NCI-H510A treated with DMSO at 0.1 percent for 48 hours (cell line): ENCODE measurements at places on chromosomes 2 and 18.

DNA sequence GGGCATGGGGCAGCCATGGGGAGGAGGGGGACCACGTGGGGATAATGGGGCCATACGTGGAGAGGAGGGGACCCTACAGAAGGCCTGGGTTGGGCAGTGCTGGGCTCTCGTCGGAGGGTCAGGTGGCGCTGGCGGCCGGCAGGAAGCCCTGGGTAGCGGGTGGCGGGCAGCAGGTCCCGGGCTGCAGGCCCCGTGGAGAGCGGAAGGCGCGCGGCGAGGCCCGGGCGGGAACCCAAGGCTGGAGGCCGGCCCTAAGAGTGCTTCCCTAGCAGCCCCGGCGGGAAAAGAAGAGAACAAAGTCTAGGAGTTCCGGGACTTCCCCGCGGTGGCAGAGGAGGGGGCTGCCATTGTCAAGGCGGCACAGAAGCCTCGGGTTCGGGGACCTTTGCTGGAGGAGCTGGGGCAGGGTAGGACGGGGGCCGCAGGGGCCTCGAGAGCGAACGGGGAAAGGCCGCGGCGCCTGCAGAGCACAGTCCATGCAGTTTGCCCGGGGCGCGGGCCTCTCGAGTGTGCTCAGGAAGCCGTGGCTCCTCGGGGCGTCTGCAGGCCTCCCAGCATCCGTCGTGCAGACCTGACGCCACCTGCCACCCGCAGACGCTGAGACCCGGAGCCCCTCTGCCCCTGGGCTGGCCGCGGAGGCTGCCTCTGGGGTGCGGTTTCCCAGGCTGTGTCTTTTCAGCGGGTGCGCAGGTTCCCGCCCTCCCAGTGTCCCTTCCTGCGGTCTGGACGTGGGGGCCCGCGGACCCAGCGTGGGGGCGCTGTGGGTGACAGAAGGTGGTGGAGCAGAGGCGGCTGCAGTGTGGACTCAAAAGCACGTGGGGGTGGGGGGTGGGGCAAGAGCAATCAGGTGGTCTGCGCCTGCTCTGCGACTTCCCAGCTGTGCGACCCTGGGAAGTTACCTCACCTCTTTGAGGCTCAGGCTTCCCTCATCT lies 19.4 kb upstream of the NCL start:
- DNase-seq = no peak

GRCh38 chr18:73696171-73696570 lies 451.5 kb downstream of the FBXO15 start:
- DNase-seq = no peak

- DNase-seq = no peak
Measured at GRCh38 chr2:202944816-202945215, 32.7 kb downstream of the CARF start.

DNA sequence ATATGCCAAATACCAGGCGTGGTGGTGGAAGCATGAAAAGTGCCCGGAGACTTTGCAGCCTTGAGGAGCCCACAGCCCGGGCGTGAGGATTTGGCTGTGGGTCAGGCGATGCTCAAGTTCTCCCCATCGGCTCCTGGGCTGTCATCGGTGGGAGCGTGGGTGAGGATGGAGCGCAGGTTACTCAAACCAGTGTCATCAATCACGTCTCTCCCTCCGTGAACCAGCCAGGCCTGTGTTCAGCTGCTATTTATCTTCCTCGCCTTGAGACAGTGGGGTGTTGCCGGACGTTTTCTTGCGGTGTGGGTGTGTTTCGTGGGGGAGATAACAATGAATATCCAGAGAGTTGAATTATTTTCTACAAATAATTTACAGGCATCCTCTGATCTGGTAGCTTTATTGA lies 317.6 kb downstream of the EIPR1 start:
- DNase-seq = no peak

GRCh38 chr2:75018162-75018561 lies 59.7 kb downstream of the POLE4 start:
- DNase-seq = no peak

DNA sequence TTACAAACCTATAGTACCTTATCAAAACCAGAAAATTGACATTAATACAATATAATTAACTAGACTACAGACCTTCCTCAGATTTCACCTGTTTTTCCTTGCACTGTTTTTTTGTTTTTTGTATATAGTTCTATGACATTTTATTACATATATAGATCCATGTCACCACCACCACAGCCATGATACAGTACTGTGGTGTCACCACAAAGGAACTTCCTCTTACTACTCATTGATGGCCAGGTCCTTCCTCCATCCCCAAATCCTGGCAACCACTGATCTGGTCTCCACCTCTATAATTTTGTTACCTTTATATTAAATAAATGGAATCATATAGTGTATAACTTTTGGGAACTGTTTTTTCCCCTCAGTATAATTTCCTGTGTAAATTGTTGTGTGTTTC lies 19.4 kb upstream of the ATP6V1B1 start:
- no peak for DNase-seq

GRCh38 chr2:55763721-55764120 lies 70.1 kb upstream of the PNPT1 start:
- DNase-seq = no peak

DNA sequence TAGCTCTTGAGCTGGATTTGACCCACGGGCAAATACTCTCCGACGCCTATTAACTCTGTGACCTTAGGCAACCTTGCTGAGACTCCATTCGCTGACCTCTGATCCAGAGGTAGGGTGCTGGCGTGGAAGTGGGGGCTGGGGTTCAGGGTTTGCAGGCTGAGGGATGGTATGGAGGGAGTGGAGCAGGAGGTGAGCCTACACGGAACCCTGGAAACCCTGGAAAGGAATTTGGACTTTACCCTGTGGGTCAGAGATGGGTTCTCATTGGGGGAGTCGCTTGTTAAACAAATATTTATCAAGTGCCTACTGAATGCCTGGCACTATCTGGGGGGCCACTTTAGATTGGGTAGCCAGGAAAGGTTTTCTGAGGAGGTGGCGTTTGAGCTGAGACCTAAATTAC lies 58.2 kb upstream of the FZD7 start:
- no peak for DNase-seq

GRCh38 chr2:175454953-175455389 lies 273.5 kb upstream of the ATP5MC3 start:
- no peak for DNase-seq

GRCh38 chr2:41867553-41867952 lies 180.3 kb upstream of the PKDCC start:
- DNase-seq = no peak

GRCh38 chr18:59068276-59069071 lies 71.2 kb upstream of the SEC11C start:
- DNase-seq = no peak

DNA sequence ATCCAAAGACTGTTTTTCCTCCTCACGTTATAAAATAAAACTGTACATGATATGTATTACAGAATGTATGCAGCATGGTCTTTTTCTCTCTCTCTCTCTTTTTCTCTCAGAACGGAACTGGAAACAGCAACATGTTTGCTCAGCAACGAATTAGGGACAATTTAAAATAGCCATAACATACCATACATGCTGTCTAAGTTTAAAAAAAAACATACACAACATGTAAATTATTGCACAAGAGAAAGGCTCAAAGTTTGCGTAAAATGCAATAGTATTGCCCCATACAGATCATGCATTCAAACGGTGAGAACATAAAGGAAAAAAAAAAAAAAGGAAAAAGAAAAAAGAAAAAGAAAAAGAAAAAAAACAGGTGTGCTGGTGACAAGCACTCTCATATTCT lies 93.6 kb downstream of the BCL11A start:
- DNase-seq = no peak

GRCh38 chr2:17476830-17477229 lies 41.4 kb downstream of the RAD51AP2 start:
- DNase-seq = no peak
